ENCODE measurements at places on chromosomes 1 and 21.

DNA sequence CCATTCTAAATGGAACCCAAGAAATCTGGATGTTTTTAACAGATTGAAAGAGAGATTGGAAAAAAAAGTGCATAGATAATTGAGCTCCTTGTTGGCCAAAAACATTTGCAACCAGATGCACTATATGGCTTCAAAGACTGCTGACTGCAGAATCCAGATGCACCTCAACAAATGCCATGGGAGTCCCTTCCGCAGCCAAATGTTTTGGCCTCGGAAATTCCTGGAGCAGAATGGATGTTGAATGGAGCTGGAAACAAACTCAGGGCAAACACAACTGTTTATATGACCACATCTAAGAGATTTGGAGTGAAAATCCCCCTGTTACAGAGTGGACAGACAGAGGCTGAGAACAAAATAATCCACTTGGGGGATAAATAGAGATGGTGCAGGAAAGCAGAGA lies 285.0 kb upstream of the NFIA start:
- DNase-seq = no peak

- DNase-seq = no peak
Observed at GRCh38 chr1:3345792-3346191, 108.7 kb upstream of the ARHGEF16 start.

- no peak for DNase-seq
Observed at GRCh38 chr1:11417162-11417561, 61.8 kb upstream of the DISP3 start.

GRCh38 chr21:18384771-18385170 lies 18.8 kb downstream of the TMPRSS15 start:
- no peak for DNase-seq

DNA sequence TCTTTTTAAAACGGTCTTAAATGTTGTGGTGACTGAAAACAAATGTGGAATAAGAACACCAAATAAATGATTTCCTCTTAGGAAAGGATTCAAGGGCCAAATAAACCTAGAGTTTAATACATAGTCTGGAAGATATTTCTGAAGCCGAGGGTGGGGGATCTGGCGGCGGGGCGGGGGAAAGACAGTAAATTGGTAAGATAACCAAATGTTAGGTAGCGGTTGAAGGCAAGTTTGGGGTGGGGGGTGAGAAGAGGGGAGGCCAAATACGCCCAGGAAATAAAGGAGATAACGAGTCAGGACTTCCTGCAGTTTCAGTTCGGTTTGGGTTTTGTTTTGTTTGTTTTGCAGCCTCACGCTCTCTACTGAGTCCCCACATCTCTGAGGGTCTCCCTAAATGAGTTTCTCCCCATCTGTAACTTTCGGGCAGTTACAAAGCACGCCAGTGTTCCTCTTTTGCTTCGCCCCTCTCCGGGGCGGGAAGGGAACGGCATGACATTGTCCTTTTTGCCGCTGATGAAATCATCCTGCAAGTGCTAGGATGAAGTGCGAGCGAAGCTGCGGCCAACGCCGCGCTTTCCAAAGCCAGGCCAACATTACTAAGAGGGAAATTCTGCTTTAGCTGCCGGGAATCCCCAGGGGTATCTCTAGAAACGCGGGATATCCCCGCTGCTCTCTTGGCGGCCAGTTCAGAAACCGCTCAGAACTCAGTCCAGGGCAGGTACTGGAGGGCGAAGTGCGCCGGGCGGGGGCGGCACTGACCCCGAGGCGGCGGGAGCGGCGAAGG lies 844 bp downstream of the NIBAN1 start:
- DNase-seq = peak; percentile 70

DNA sequence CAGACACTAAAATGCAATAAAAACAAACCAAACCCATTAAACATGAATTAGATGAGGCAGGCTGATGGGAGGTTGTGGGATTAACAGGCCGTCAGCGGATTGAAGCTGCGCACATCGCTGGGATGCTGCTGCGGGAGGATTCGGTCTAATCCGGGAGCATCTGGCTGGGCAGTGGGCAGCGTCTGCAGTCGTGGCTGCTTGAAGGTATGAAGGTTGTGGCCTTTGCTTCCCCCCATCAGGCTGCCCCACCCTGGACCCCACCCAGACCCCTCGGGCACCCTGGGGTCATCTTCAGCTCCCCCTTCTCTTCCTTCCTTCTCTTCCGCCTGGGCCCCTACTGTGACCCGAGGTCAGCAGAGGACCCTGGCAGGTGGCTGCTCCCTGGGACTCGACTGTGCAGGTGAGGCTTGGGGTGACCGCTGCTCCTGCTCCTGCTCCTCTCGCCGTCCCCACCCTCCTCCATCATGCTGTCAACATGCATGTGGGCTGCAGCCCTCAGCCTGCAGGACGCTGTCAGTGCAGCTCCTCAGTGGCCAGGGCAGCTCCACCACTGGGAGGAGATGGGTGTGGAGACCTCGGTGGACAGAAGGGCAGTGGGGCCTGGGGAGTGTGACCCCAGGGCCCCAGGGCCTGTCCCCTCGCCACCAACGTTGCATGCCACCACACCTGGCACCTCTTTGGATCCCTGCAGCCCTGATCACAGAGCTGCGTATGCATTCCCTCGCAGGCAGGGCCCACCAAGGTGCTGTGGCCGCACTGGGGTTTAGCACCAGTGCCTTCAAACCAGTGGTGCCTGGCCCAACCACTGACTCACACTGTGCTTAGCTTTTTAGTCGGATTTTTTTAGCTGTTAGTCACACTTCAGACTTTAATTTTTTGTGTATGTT lies 112.2 kb upstream of the COL6A1 start:
- no peak for DNase-seq

GRCh38 chr21:39525129-39525528 lies 73.4 kb downstream of the SH3BGR start:
- no peak for DNase-seq

- no peak for DNase-seq
Observed at GRCh38 chr1:30968220-30968971, 59.8 kb upstream of the SDC3 start.

DNA sequence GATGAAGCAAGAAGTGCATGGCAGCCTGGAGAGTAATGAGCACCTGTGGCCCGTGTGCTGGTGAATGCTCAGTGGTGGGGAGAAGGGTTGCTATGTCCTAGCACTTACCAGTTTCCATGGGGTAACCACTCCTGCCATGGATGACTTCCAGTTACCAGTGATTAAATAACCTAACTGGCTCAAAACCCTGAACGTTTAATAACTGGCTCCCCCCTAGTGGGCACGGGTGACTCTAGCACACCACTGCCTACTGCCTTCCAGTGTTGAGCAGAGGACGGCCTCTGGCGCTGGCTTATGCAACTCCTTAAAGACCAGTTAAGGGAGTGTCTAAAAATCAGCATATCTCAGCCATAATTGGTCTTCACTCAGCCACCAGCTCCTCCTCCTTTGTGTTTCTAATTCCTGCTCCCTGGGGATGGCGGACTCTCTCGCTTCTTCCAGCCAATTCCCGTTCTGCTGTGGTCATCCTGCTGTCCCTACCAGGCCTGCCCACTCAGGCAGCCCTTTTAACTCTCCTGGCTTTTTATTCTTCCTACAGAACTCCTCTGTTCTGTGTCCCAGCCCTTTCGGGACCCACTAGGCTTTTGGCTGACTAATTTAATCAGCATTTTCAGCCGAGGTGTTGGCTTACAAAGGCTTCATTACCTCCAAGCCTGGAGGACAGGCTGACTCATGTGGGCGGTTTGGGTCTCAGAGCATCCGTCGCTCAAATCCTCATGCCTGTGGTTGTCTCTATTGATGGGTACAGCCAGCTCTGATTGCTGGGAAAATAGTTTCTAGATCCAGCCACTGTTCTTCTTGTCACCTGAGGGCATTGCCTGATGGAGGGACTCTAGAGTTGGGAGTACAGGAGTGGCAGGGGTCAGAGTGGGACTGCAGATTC lies 332.4 kb downstream of the CAMTA1 start:
- no peak for DNase-seq

DNA sequence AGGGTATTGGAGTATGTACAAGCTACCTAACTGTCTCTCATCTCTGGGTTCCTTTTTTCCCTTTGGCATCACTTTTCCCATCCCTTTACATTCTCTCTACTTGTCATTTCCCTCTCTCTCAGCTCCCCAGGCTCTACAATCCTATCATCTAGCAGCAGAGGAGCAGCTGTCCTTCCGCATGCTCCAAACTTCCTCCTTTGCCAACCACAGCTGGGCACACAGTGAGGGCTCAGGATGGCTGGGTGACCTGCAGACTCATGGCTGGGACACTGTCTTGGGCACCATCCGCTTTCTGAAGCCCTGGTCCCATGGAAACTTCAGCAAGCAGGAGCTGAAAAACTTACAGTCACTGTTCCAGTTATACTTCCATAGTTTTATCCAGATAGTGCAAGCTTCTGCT lies 561 bp downstream of the CD1E start:
- DNase-seq = no peak

DNA sequence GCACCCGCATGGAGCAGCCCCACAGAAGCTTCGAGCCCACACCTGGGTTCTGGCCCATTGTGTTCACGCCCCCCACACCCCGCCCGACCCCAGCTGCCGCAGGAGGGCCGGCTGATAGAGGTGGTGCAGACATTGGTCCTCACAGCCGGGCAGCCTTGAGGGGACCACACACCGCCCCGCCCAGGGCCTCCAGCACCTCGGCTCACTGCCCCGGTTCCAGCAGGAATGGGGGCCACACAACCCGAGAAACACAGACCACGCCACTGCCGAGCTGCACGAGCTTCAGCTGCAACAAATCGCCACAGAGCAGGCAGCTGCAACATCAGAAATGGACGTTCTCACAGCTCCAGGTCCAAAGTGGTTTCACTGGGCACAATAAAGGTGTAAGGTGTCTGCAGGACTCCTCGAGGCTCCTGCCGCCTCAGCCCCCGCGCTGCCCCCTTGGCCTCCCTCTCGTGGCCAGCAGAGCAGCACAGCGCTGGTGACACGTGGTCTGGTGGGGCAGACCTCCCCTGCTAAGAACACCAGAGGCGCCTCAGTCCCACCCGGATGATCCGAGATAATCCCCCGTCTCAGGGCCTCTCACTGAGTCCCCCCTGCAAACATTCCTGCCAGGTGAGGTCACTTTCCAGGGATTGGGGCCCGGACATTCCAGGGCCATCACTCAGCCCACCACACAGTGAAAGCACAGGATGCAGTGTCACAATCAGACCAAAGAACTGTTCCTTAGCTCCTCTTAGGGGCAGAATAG lies 62.3 kb upstream of the ADARB1 start:
- no peak for DNase-seq

- no peak for DNase-seq
Observed at GRCh38 chr21:14688412-14688811, 142.3 kb upstream of the SAMSN1 start.

GRCh38 chr1:6001992-6002576 lies 9.9 kb upstream of the NPHP4 start:
- no peak for DNase-seq

- no peak for DNase-seq
Observed at GRCh38 chr1:185427264-185427663, 110.2 kb upstream of the IVNS1ABP start.

DNA sequence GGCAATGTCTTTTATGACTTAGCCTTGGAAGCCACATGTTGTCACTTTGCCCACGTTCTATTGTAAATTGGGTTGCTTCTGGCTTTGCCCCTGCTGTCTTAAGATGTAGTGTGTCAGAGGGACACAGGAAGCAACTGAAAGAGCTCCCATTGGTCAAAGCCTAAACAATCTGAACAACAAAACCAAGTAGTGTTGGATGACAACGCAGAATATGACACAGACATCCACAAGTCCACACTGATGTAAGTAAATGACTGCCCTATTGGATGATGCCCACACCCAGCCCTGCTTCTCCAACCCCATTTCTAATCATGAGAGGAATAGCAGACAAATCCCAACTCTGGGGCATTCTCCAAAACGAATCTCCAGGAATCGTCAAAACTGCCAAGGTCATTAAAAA lies 50.7 kb downstream of the ELF3 start:
- DNase-seq = no peak
